ENCODE measurements at places on chromosomes 12 and 14.

DNA sequence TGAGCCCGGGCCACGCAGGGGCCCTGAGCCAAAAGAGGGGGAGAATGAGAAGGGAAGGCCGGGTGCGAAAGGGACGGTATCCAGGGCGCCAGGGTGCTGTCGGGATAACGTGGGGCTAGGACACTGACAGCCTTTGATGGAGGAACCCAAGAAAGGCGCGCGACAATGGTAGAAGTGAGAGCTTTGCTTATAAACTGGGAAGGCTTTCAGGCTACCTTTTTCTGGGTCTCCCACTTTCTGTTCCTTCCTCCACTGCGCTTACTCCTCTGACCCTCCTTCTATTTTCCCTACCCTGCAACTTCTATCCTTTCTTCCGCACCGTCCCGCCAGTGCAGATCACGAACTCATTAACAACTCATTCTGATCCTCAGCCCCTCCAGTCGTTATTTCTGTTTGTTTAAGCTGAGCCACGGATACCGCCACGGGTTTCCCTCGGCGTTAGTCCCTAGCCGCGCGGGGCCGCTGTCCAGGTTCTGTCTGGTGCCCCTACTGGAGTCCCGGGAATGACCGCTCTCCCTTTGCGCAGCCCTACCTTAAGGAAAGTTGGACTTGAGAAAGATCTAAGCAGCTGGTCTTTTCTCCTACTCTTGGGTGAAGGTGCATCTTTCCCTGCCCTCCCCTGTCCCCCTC lies 3.0 kb downstream of the SSTR1 start:
- DNase-seq = peak; percentile 46

DNA sequence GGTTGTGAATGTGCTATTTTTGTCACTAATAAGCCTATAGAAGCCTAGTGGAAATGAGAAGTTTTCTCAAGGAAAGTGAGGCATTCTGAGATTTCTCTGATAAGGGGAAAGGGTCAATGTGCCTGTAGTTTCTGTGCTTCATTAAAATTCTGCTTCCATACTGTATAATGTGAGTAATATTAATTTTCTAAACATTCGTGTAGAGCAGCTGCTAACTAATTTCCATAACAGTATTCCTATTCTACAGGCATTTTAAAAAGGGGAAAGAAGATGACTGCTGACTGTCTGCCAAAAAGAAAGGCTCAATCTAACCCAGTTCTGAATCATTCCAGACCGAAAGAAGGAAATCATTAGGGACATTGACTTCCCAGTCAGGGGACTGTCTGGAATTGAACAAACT lies 293.3 kb upstream of the TMPO start:
- DNase-seq = no peak

DNA sequence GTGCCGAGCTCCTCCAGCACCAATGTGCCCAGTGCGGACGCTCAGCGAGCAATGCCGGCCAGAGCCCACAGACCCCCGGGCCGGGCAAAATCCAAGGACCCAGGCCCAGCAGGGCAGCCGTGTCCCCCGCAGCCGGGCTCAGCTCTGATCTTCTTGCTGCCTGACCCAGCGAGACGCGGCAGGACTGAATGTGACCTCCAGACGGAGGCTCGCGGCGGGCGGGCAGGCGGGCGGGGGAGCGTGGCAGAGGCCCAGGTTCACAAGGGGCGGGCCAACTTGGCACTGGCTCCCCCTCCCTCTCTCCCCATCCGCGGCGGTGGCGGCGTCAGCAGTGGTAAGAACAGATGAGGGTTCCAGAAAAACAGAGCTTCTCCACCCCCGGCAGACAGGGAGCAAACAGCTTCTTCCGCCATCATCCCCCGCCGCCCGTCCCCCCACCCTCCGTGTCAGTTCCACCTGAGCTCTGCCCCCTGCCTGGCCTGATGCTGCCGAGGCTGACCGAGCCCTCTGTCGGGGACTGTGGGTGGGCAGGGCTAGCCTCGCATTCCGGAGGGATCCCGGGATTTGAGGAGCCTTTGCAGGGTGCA lies 94.3 kb downstream of the RFLNA start:
- DNase-seq = peak; percentile 88

- DNase-seq = no peak
Observed at GRCh38 chr12:1382151-1382550, 212.2 kb downstream of the FBXL14 start.

DNA sequence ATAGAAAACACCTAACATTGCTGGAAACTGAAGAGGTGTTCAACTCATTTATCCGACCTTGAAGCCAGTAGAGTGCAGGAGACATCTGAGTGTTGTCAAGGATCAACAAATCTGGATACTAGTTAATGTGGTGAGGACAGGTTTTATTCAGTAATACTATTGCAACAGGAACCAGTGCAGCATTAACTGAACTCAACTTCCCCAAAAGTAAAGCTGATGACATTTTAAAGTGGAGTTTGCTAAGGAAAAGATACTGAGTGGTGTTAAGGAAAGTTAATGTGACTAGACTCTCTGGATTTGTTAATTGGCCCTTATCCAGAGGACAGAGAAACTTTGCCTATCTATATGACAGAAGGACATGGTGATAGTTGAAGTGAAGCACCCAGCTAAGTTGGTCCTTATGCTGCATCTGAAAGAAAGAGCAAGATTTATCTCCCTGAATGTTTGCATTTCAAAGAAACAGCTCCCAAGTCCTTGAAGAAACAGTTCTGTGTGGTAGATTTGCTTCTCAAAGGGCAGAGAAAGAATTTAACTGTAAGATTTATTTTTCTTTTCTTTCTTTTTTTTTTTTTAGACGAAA lies 1.2 kb upstream of the CLEC7A start:
- no peak for DNase-seq

GRCh38 chr12:29131539-29131938 lies 17.5 kb upstream of the FAR2 start:
- DNase-seq = no peak

DNA sequence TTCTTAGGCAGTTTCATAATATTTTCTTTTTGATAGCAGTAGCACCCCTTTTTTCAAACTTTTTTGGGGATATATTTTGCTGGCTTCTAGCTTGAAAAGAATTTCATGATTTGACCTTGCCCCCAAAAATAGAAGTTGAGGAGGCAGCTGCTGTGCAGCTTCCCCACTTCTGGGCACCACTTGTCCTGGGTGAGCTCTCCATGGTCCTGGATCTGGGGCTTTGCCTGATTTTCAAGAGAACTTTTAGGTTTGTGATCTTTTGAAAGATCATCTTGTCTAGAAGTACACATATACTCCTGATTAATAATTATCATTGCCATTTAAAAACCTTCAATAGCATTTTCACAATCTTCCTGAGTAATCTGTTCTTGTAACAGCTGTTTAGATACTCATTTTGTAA lies 271.6 kb downstream of the NPAS3 start:
- no peak for DNase-seq

DNA sequence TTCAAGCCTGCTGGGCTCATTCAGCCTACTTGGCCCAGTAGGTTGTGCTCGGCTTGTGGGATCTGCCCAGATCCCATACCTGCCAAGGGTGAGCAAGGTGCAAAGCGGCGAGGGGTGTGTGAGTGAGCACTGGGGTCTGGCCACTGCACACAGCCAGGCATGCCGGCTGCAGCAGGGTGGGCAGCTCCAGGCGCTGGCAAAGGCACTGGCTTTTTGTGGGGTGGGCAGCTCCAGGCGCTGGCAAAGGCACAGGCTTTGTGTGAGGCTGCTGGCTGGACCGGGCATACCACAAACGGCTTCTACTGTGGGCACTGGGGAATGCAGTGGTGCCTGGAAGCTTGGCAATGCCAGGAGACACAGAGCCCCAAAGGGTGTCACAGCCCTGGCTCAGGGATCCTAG lies 137.4 kb downstream of the SLC16A7 start:
- no peak for DNase-seq

DNA sequence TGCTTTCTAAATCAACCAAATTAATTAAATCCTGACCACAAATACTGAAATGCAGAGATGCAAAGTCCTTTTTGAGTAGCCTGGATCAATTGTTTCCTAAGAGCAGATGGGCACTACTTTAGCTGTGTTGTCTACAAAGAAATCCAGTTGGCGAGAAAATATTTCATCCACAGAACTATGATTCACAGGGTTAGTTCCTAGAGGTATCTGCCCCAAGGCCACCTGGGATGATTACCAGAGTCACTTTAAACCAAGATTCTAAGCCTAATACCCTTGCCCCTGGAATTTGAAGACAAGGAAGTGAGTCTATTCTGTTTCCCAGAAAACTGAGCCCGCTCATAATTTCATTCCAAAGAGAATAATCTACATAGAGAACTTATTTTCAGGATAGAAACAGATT lies 198.4 kb downstream of the PPM1H start:
- no peak for DNase-seq

DNA sequence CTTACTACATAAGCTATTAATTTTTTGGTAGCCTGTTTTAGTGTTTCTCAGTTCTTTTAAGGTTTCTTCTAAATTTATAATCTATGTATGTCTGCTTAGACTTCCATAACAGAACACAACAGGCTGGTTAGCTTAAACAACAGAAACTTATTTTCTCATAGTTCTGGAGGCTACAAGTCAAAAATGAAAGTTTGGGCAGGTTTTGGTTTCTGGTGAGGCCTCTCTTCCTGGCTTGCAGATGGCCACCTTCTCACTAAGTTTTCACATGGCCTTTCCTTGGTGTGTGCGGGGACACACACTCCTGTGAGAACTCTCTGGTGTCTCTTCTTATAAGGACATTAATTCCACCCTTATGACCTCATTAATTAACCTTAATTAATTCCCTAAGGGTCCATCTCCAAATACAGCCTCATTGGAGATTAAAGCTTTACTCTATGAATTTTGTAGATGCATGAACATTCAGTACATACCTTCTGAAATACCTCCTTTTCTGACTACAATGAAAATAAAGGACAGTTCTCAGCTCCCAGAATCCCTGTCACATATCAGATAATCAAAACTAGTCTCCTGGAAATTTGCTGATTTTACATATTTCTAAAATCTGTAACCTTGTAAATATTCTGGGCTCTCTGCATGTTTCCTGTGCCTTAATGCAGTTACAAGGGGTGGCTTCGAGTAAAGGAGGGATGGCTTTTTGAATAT lies 23.2 kb upstream of the BMAL2 start:
- DNase-seq = no peak

GRCh38 chr14:77660754-77661153 lies 44.3 kb upstream of the SPTLC2 start:
- DNase-seq = peak; percentile 92

DNA sequence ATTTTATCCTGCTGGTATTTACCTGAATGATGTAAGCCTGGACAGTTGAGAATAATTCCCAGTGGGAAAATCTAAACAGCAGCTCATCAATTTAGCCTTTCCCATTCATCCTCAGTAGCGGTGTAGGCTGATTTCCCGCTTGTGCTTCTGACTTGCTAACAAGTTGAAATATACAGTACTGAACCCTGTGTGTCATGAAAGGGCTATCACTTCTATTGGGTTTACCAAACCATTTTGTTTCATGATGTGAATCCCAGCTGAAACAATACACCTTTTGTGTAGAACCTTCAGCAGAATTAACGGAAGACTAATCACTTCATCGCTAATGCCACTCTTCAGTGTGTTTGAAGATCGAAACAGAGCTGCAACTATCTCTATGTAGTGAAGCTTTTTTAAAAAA lies 88.4 kb downstream of the POLR3B start:
- peak; percentile 38 for DNase-seq

- DNase-seq = no peak
Observed at GRCh38 chr14:105974902-105975301, 448.5 kb downstream of the TMEM121 start.

DNA sequence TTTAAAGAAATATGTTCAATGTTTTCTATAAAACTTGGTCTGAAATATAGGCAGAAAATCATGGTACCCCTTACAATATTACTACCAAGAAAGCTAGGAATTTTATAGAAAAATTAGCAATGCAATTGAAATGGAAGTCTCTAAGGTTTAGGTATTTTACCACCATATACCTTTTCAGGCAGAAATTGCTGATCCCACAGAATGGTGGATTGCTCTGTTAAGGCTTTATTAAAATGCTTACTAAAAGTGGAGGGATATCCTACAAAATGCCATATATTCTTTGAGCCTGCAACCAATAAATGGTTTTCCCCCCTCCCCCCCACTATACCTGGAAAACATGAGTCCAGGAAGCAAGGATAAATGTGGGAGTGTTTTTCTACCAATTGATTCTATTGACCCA lies 718.1 kb upstream of the NOVA1 start:
- no peak for DNase-seq

DNA sequence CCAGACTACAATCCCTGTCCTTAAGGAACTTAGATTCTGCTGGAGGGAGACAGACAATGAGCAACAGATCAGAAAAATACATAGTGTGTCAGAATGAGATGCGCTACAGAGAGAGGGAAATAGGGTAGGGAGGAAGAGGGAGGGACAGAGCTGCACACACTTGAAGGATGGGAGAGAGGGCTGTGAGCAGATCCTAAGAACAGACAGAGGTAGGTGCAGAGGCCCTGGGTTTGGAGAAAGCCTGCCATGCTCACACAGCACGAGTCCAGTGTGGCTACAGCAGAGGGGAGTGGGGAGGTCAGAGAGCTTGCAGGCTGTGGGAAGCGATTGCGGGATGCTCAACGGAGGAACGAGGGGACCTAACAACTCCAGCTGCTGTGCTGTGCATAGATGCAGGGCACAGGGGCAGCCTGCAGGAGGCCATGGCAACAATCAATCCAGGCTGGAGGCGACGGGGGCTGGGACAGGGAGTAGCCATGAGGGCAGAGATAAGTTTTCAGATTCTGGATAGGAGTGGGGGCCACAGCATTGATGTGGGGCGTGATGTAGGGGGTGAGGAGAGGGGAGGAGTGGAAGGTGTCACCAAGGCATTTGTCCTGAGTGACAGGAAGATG lies 20.7 kb downstream of the FAIM2 start:
- peak; percentile 50 for DNase-seq

DNA sequence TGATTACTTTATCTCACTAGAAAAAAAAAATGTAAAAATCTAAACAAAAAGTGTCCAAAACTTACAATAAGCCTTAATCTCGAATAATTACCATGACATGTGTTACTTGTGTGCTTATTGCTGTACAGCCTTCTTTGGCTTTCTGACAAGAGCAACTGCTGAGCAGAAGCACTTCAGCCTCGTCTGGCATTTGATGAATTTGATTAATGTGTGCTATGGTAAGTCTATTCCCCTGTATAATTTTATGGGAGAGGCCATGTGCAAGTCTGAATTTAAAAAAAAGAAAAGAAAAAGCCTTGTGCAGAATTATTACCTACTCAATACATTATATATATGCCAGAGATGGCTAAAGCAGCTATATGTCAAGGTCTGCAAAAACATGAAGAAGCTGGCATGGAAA lies 113.9 kb downstream of the AEBP2 start:
- no peak for DNase-seq

DNA sequence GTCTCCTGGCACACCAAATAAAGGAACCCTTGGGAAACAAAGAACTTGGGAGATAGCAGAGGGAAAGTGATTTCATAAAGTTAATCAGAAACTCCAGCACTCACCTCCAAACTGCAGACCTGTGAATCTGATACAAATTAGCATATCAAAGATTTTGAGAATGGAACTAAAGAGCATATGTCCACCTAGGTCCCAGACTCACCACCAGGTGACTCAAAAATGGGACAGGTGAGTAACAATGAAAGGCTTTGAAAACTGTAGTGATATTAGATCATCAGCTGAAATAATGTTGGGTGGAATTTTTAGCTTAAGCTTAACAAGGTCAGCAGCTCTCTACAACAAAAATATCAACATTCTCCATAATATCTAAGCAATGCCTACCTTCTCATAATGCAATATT lies 214.8 kb downstream of the RERGL start:
- no peak for DNase-seq

- DNase-seq = no peak
Observed at GRCh38 chr12:128286970-128287369, 20.0 kb downstream of the TMEM132C start.

Measured in retina (tissue), 1 donor.